ENCODE measurements at places on chromosomes 3 and 15. TPM values are rescaled to one million over a fixed set of nuclear protein-coding genes. Genes with fewer than 3 reads are reported as not detected.

DNA sequence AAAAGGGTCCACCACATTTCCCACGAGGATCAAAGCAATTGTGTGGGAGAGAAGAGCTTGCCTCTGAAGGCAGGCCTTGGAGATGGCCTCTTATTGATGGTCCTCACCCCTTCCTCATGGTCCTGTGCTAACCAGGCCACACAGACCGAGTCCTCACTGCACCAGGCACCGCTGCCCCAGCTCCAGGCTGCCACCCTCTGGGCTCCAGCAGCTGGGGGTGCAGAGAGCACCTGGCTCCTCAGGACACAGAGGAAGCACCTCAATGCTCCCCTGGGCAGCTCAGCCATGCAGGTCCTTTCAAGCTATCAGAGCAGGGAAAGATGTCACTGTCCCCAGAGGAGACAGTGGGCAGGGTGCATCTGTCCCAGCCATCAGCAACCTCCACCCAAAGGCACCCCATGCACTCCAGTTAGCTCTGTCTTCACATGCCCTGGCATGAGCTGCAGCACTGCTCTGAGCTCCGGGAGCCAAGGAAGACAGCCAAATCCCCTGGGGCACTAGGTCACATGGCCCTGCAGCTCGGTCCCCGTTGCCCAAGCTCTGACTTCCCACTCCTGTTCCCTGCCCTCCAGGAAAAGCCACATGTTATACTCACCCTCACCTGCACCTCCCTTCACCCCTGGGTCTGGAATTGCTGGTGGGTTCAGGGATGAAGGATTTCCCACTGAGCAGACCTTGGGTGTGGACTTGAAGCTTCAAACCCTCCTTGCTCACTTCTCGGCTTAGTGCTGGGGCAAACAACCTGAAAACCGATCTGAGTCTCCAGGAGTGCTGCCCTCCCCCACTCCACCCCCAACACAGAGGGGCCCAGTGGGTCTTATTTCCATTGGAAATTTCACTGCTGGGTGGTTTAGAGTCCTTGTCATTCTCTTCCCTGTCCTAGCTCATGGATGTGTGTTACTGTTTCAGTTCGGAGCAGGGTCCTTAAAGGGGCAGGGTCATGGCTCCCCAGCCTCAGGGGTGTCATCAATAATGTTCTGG is 32.6 kb downstream of the ALS2CL start:
- DNase-seq: peak; percentile 64

Gene LRRC57
- 46.9 TPM for total RNA-seq

DNA sequence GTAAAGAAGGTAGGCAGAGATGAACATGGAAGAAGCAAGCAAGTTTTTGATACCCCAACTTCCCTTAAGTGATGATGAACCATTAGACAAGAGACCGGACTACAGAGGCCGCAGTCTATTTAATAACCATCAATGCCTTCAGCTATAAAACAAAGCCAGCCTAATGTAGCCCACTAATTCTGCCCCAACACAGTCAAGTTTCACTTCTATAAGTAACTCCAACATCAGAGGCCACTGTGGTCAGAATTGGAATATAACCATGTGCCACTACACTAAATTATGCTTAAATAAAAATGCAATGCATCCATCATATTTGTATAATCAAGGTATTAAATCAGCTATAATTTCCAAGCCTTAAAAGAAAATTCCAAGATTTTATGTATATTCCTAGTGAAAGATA is 234.7 kb downstream of the FOXP1 start:
- no peak for DNase-seq

DNA sequence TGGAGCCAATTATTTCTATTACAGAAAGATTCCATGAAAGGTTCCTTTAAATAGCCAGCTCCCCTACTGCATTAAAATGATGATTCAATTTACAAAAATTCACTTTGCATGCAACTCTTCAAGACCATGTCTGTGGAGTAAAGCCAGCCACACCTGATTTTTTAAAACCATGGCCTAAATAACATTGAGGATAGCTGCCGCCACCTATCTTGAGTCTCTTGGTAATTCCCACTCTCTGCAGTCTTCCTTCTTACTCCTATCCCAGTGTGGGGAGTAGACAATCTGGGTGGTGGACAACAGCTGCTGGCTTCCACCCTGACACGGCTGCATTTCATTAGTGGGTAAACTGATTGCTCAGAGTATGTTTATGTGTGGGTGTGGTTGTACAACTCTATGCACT is 10.7 kb downstream of the LRTM1 start:
- DNase-seq: no peak
